Activated T-helper 2 cell treated with anti-CD3 and anti-CD28 coated beads, Interferon-gamma antibody, Interleukin-2, Interleukin-4, amounts not matched to agents 10 μg/mL and 5 μg/mL and 100 μg/mL, durations not matched to agents 14 hours and 24 hours and 36 hours (primary cell): ENCODE measurements at places on chromosomes 3 and 15. TPM values are rescaled to one million over a fixed set of nuclear protein-coding genes. Genes with fewer than 3 reads are reported as not detected.

GRCh38 chr15:31148297-31149087 lies 47.0 kb upstream of the TRPM1 start:
- no peaks in the 10 kb centered on the region for H3K27me3 ChIP-seq
- H3K27ac ChIP-seq, result no peak overlapping the region
- H3K4me1 ChIP-seq, result no peaks in the 10 kb centered on the region
- no peaks in the 10 kb centered on the region for H3K36me3 ChIP-seq
- no peak for DNase-seq

GRCh38 chr3:141360888-141361598 lies 7.3 kb upstream of the ZBTB38 start:
- H3K36me3 ChIP-seq, result no peaks in the 10 kb centered on the region
- peaks cover 10% of the 10 kb centered on the region for H3K4me1 ChIP-seq
- DNase-seq, result no peak
- H3K4me3 ChIP-seq, result no peak overlapping the region
- H3K27me3 ChIP-seq, result peaks cover 4% of the 10 kb centered on the region

- no peaks in the 10 kb centered on the region for H3K27me3 ChIP-seq
- no peaks in the 10 kb centered on the region for H3K4me1 ChIP-seq
- H3K4me3 ChIP-seq, result no peak overlapping the region
- no peak for DNase-seq
Measured at GRCh38 chr15:79154483-79155135, 64.0 kb upstream of the RASGRF1 start.

GRCh38 chr15:52288051-52288942 lies 7.3 kb downstream of the MYO5C start:
- no peak overlapping the region for H3K27ac ChIP-seq
- peaks cover 17% of the 10 kb centered on the region for H3K27me3 ChIP-seq
- no peak for DNase-seq
- H3K36me3 ChIP-seq, result no peaks in the 10 kb centered on the region
- no peak overlapping the region for H3K4me3 ChIP-seq

GRCh38 chr15:44435893-44436667 lies 8.7 kb downstream of the CTDSPL2 start:
- H3K4me3 ChIP-seq, result no peak overlapping the region
- no peaks in the 10 kb centered on the region for H3K27me3 ChIP-seq
- DNase-seq, result no peak
- H3K4me1 ChIP-seq, result peaks cover 36% of the 10 kb centered on the region

RPL39L gene
- total RNA-seq, result 11.0 and 13.0 TPM in 2 replicates

CASR gene
- total RNA-seq, result not detected in 2 replicates

IP6K2 gene
- 65.4 and 68.2 TPM in 2 replicates for total RNA-seq

SLC6A11 gene
- total RNA-seq, result not detected in 2 replicates

ROPN1 gene
- total RNA-seq, result not detected in 2 replicates

ITIH1 gene
- not detected in 2 replicates for total RNA-seq

CACNA2D2 gene
- total RNA-seq, result 0.46 and 0.59 TPM in 2 replicates
